ENCODE measurements at places on chromosomes 5 and 9.

DNA sequence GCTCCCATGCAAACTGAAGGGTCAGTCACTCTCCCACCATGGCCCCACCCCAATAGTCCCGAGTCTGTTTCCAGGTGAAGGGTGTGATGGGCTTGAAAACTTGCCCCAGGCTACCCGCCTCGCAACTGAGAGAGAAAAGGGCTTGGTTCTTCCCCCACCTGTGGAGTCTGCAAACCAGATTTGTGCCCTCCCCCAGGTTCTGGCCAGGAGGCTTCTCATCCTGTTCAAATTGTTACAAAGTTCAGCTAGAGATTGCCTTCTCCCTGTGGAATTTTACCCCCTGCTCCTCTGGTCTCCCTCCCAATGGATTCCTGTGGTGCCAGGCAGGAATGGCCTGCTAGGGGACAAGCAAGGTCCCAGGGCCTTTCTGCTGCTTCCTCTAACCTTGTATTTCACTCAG is 93.1 kb upstream of the ACO1 start:
- H3K27me3 ChIP-seq = peaks cover 31% of the 10 kb centered on the region
- no peaks in the 10 kb centered on the region for H3K4me1 ChIP-seq
- H3K36me3 ChIP-seq = no peaks in the 10 kb centered on the region
- no peak for DNase-seq
- H3K27ac ChIP-seq = no peak overlapping the region
- H3K4me3 ChIP-seq = no peak overlapping the region

DNA sequence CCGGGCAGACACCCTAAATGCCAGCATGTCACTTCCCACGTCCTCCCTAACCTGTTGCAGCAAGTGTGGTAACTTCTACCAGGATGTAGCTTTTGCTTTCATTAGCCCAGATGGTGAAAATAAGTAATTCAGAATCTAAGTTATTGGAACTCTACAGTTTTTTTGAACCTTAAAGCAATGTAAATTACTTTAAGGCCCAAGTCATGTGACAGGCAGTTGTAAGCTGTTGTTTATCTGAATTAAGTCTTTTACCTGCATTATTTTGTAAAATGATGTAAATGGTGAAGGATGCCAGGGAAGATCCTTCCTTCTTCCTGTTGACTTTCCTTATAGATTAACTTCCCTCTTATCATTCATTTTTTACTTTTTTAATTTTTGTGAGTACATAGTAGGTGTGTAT is 670.2 kb downstream of the SEMA5A start:
- H3K27ac ChIP-seq = no peak overlapping the region
- H3K4me1 ChIP-seq = no peaks in the 10 kb centered on the region
- H3K27me3 ChIP-seq = no peaks in the 10 kb centered on the region
- H3K4me3 ChIP-seq = no peak overlapping the region

- peaks cover 54% of the 10 kb centered on the region for H3K4me1 ChIP-seq
- no peak for DNase-seq
- peaks cover 49% of the 10 kb centered on the region for H3K36me3 ChIP-seq
- H3K27ac ChIP-seq = peak overlapping the region; percentile 89
- no peaks in the 10 kb centered on the region for H3K27me3 ChIP-seq
- H3K4me3 ChIP-seq = peak overlapping the region; percentile 99
These were observed 279.0 kb downstream of the AOPEP start for GRCh38 chr9:95005278-95006143.

- H3K4me3 ChIP-seq = no peak overlapping the region
- H3K4me1 ChIP-seq = no peaks in the 10 kb centered on the region
- DNase-seq = no peak
- no peaks in the 10 kb centered on the region for H3K36me3 ChIP-seq
- H3K27ac ChIP-seq = no peak overlapping the region
These were observed 36.6 kb downstream of the FRMD3 start for GRCh38 chr9:83501565-83501964.

GRCh38 chr9:93500571-93501298 is 47.4 kb upstream of the FAM120AOS start:
- DNase-seq = no peak
- H3K36me3 ChIP-seq = peaks cover 79% of the 10 kb centered on the region
- peak overlapping the region; percentile 16 for H3K27ac ChIP-seq
- H3K4me3 ChIP-seq = peak overlapping the region; percentile 12
- no peaks in the 10 kb centered on the region for H3K27me3 ChIP-seq

DNA sequence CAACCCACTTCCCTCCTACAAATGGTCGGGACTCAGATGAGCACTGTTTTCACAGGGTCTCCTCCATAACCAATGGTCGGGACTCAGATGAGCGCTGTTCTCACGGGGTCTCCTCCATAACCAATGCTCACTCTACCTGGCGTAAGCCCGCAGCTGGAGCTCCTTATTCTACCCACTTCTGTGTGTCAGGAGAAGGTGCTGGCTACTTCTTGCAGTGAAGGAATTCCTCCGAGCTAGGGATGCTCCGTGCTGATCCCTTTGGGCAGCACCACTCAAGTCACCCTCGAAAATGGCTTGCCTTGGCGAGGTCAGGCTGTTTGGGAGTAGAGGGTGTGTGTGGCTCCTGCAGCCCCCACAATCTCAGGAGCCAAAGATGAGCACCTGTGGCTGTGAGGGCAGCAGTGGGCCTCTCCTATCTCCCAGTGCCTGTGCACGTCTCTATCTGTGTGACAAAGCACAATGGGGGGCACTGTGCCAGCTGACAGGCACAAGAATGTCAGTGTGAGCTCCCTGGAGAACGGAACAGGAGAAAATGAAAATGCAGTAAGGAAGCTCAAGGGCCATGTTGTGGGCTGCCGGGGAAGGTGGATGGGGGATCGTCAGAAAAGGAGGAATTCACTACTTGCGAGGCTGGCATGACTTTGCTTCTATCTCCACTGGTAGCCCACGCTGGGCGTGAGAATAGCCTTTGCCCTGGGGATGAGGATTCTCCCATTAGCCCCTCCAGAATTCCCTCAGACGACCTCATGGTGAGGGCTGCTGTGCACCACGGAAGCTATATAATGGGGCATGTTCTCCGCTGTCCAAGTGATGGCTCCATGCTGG is 3.9 kb upstream of the BTNL9 start:
- no peaks in the 10 kb centered on the region for H3K4me1 ChIP-seq
- no peak overlapping the region for H3K27ac ChIP-seq
- no peaks in the 10 kb centered on the region for H3K36me3 ChIP-seq
- no peak for DNase-seq
- no peak overlapping the region for H3K4me3 ChIP-seq
- peaks cover 7% of the 10 kb centered on the region for H3K27me3 ChIP-seq

GRCh38 chr9:32384002-32384363 is 460 bp upstream of the ACO1 start:
- H3K36me3 ChIP-seq = no peaks in the 10 kb centered on the region
- no peaks in the 10 kb centered on the region for H3K4me1 ChIP-seq
- no peaks in the 10 kb centered on the region for H3K27me3 ChIP-seq

DNA sequence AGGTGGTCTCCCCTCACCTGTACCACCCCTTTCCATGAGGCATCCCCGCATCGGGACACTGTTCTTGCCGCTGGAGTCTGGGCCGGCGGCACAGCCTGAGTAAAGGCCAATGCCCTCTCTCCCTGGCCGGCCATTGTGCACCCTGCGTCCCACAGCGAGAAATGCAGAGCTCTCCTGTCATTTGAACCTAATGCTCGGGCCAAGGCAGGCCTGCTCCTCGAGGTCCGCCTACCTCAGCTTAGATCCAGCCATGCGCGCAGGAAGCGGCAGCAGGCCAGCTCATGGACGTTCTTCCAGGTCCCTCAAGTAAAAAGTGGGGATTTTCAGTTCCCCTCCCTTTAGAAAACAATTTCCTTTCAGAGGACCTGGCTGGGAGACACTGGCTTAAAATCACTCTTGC is 135.0 kb downstream of the HSD17B3 start:
- no peaks in the 10 kb centered on the region for H3K27me3 ChIP-seq
- no peak overlapping the region for H3K27ac ChIP-seq
- no peak overlapping the region for H3K4me3 ChIP-seq
- no peaks in the 10 kb centered on the region for H3K4me1 ChIP-seq
- no peak for DNase-seq

DNA sequence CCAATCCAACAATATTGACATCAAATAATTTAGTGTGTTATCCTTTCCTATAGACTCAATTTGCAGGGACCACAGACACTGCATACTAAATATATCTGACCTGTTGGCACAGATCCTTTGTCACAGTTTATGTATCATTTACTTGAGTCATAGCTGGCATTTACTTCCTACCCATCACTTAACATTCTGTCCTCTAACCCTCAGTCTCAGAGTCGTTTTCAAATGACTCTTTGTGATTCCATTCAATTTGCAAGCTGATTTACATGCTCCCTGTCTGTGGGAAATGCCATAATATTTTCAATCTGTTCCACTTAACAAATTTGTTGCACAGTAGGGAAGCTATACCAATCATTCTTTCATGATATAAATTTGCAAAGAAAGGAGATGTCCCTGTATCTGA is 265.7 kb upstream of the EDIL3 start:
- H3K27me3 ChIP-seq = peaks cover 13% of the 10 kb centered on the region
- H3K4me3 ChIP-seq = no peak overlapping the region
- H3K36me3 ChIP-seq = no peaks in the 10 kb centered on the region

- H3K27ac ChIP-seq = no peak overlapping the region
- H3K4me3 ChIP-seq = no peak overlapping the region
- H3K27me3 ChIP-seq = no peaks in the 10 kb centered on the region
- no peaks in the 10 kb centered on the region for H3K4me1 ChIP-seq
- DNase-seq = no peak
These were observed 219.3 kb upstream of the TRIM32 start for GRCh38 chr9:116467740-116468351.
